ENCODE measurements at places on chromosomes 4 and X. TPM values are rescaled to one million over a fixed set of nuclear protein-coding genes. Genes with fewer than 3 reads are reported as not detected.

DNA sequence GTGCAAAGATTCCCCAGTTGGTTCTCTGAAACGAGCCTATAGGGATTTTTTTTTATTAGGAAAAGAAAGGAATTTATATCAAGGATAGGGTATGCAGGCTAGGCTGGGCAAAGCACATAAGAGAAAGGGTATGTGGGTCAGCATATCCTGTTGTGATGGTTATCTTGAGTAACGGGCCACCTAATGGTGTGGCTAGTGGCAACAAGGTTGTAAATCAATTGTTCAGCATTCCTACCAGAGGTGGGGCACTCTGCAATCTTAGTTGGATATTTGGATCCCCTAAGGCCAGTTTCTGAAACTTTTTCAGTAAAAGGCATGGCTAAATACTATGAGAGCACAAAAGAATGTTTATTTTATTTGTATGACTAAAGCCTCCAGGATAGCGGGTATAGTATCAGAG, 42.7 kb downstream of the DCAF12L1 start:
- DNase-seq: no peak
- no peaks in the 10 kb centered on the region for H3K36me3 ChIP-seq
- H3K4me1 ChIP-seq: no peaks in the 10 kb centered on the region
- no peak overlapping the region for H3K4me3 ChIP-seq
- H3K27me3 ChIP-seq: no peaks in the 10 kb centered on the region

GRCh38 chrX:40104985-40105834, 7.5 kb upstream of the BCOR start:
- H3K4me3 ChIP-seq: peak overlapping the region; percentile 56
- H3K4me1 ChIP-seq: peaks cover 4% of the 10 kb centered on the region
- H3K27me3 ChIP-seq: no peaks in the 10 kb centered on the region
- DNase-seq: no peak

- H3K4me3 ChIP-seq: no peak overlapping the region
- no peaks in the 10 kb centered on the region for H3K36me3 ChIP-seq
- DNase-seq: no peak
- no peak overlapping the region for H3K27ac ChIP-seq
- H3K27me3 ChIP-seq: no peaks in the 10 kb centered on the region
Measured at GRCh38 chr4:25827897-25828296, 34.9 kb downstream of the SEL1L3 start.

- H3K4me3 ChIP-seq: no peak overlapping the region
- no peaks in the 10 kb centered on the region for H3K36me3 ChIP-seq
- DNase-seq: peak; percentile 59
- peaks cover 9% of the 10 kb centered on the region for H3K27me3 ChIP-seq
Measured at GRCh38 chr4:107037199-107037584, 1.1 kb upstream of the DKK2 start.

GRCh38 chr4:181860668-181861067, 382.5 kb upstream of the TENM3 start:
- no peaks in the 10 kb centered on the region for H3K27me3 ChIP-seq
- no peak overlapping the region for H3K4me3 ChIP-seq
- H3K27ac ChIP-seq: no peak overlapping the region
- no peaks in the 10 kb centered on the region for H3K36me3 ChIP-seq

DNA sequence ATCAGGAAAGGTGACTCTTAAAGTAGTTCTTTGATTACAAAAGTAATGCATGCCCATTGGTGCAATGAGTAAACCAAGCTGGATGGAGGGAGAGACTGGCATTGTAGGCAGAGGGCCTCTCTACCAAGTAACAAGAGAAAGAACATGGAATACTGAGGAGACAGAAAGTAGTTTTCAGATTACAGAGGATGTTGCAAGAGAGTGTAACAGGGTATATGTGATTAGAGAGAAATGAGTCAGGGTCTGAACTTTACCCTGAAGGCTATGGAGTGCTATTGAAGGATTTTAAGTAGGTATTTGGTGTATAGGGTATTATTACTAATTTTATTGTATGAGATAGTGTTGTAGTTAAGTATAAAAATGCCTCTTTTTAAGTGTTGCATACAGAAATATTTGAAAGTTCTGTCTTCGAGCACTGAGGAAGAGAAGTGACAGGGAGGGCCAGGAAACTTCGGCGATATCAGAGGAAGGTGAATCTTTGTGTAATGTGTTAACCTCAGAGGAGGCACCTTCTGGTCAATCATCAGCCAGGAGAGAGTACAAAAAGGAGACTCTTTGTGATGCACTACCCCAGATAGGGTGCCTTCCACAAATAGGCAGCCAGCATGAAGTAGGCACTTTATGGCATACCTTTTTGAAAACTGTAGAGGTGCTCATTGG, 8.2 kb downstream of the NKAP start:
- no peaks in the 10 kb centered on the region for H3K27me3 ChIP-seq
- H3K27ac ChIP-seq: no peak overlapping the region
- DNase-seq: no peak
- H3K4me3 ChIP-seq: no peak overlapping the region
- no peaks in the 10 kb centered on the region for H3K4me1 ChIP-seq

GRCh38 chrX:7891928-7892327, 35.3 kb downstream of the PNPLA4 start:
- H3K4me3 ChIP-seq: peak overlapping the region; percentile 9
- H3K36me3 ChIP-seq: no peaks in the 10 kb centered on the region
- no peaks in the 10 kb centered on the region for H3K4me1 ChIP-seq
- no peak for DNase-seq

GRCh38 chr4:170589597-170590191, 499.9 kb upstream of the AADAT start:
- DNase-seq: no peak
- no peaks in the 10 kb centered on the region for H3K27me3 ChIP-seq
- no peaks in the 10 kb centered on the region for H3K4me1 ChIP-seq
- H3K27ac ChIP-seq: no peak overlapping the region

GRCh38 chr4:168634276-168634802, 137.5 kb downstream of the PALLD start:
- H3K27ac ChIP-seq: peak overlapping the region; percentile 79
- no peaks in the 10 kb centered on the region for H3K4me1 ChIP-seq
- H3K36me3 ChIP-seq: no peaks in the 10 kb centered on the region
- H3K27me3 ChIP-seq: no peaks in the 10 kb centered on the region
- no peak for DNase-seq

DNA sequence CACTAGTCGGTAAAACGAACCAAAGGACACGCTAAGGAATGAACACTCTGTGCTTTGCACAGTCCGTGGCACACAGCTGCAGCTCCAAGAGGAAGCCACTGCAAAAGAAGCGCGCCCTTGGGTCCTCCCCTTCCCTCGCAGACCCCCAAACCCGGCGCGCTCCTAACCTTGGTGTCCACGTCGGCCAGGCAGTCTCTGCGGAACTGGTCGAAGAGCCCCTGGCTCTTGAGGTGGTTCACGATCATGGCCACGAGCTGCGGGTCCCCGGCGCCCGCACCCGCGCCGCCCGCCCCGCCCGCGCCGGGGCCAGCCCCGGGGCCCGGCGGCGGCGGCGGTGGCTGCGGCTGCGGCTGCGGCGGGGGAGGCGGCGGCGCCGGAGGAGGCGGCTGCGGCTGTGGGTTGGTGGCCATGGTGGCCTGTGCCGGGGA, 333 bp downstream of the BOD1L1 start:
- H3K4me3 ChIP-seq: peak overlapping the region; percentile 58
- DNase-seq: no peak
- no peaks in the 10 kb centered on the region for H3K4me1 ChIP-seq
- H3K36me3 ChIP-seq: no peaks in the 10 kb centered on the region
- no peaks in the 10 kb centered on the region for H3K27me3 ChIP-seq
- peak overlapping the region; percentile 94 for H3K27ac ChIP-seq

GRCh38 chr4:88865046-88865445, 167.4 kb upstream of the NAP1L5 start:
- no peaks in the 10 kb centered on the region for H3K4me1 ChIP-seq
- no peak overlapping the region for H3K27ac ChIP-seq
- no peaks in the 10 kb centered on the region for H3K36me3 ChIP-seq
- no peaks in the 10 kb centered on the region for H3K27me3 ChIP-seq

DNA sequence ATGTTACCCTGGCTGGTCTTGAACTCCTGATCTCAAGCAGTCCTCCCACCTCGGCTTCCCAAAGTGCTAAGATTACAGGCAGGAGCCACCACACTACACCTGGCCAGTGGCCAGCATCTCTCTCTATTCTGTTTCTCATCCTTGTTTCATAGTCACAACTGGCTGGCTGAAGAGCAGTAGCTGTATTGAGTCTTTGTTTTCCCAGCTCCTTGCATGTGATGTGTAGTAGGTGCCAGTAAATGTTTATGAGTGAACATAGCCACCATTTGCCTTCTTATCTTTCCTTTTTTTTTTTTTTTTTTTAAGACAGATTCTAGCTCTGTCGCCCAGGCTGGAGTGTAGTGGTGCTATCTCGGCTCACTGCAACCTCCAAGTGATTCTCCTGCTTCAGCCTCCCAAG, 23.6 kb downstream of the NUDT9 start:
- H3K4me3 ChIP-seq: no peak overlapping the region
- no peak for DNase-seq
- no peaks in the 10 kb centered on the region for H3K4me1 ChIP-seq

GRCh38 chr4:41512136-41512535, 25.8 kb upstream of the LIMCH1 start:
- no peaks in the 10 kb centered on the region for H3K27me3 ChIP-seq
- no peak overlapping the region for H3K27ac ChIP-seq
- H3K4me1 ChIP-seq: no peaks in the 10 kb centered on the region
- DNase-seq: no peak

GRCh38 chr4:148822572-148823418, 380.6 kb upstream of the NR3C2 start:
- H3K27ac ChIP-seq: no peak overlapping the region
- H3K36me3 ChIP-seq: no peaks in the 10 kb centered on the region
- no peak overlapping the region for H3K4me3 ChIP-seq
- H3K4me1 ChIP-seq: no peaks in the 10 kb centered on the region

GRCh38 chrX:121032531-121032930, 14.9 kb upstream of the GLUD2 start:
- no peaks in the 10 kb centered on the region for H3K27me3 ChIP-seq
- DNase-seq: no peak
- no peak overlapping the region for H3K27ac ChIP-seq
- no peaks in the 10 kb centered on the region for H3K36me3 ChIP-seq
- H3K4me3 ChIP-seq: no peak overlapping the region
- no peaks in the 10 kb centered on the region for H3K4me1 ChIP-seq

GRCh38 chr4:152431291-152431690, 104.6 kb downstream of the FBXW7 start:
- no peaks in the 10 kb centered on the region for H3K4me1 ChIP-seq
- no peak overlapping the region for H3K4me3 ChIP-seq
- no peak for DNase-seq
- H3K36me3 ChIP-seq: no peaks in the 10 kb centered on the region
- no peaks in the 10 kb centered on the region for H3K27me3 ChIP-seq
- H3K27ac ChIP-seq: no peak overlapping the region

DNA sequence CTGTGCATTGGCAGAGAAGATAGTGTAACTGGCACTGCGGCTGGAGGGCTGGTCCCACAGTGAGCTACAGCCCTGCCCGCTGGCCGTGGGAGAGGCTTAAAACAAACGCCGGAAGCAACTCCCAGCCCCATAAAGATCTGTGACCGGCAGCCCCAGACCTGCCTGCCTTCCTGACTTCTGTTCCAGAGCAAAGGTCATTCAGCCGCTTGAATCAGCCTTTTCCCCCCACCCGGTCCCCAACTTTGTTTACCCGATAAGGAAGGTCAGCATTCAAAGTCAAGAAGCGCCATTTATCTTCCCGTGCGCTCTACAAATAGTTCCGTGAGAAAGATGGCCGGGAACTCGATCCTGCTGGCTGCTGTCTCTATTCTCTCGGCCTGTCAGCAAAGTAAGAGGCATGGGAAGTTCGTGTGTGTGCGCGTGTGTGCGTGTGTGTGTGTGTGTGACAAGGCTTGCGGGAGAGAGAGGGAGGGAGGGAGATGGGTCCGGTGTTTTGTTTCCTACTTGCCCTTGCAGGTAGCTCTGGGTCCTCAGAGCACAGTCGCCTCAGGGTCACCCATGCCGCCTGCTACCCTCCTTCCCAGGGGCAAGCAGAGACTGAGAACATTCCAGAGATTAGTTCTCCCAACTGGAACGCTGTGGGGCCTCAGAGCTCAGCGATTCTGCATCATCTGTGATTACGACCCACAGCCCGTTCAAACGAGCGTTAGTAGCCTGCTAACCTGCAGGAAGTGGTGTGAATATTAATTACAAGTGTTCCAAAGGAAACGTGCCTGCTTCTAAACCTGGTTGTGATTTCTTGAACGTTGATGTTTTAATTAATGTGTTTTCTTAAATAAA, at the start of gene MGST2:
Gene MGST2, plus strand, starts transcription at position 130 of the 840 bp plus-strand sequence. Its CDS starts 201 bp downstream, at position 331.
- no peaks in the 10 kb centered on the region for H3K36me3 ChIP-seq
- peak within 1 kb of the TSS; percentile 91 for H3K27ac ChIP-seq
- H3K4me3 ChIP-seq: peak within 1 kb of the TSS; percentile 47
- no peaks in the 10 kb centered on the region for H3K27me3 ChIP-seq
- DNase-seq: peak; percentile 80

- H3K4me3 ChIP-seq: no peak overlapping the region
- no peaks in the 10 kb centered on the region for H3K36me3 ChIP-seq
- no peaks in the 10 kb centered on the region for H3K4me1 ChIP-seq
- no peak for DNase-seq
- no peaks in the 10 kb centered on the region for H3K27me3 ChIP-seq
Measured at GRCh38 chr4:99593781-99594641, 19.4 kb downstream of the MTTP start.

DNA sequence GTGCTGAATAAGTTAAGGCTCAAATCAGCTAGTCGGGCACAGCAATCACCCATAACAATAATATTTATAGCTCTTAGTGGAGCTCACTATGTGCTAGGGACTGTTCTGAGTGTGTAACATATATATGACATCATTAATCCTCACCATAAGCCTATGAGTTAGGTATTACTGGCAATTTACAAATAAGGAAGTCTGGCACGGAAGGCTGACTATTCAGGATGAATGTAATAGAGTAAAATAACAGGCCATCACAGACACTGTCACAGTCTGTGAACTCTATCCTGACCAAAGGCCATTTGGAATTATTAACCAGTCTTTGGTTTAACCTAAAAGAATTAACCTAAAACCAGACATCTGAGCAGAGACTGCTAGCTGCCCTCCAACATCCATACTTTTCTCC, 119.3 kb downstream of the C4orf51 start:
- H3K27ac ChIP-seq: no peak overlapping the region
- no peaks in the 10 kb centered on the region for H3K36me3 ChIP-seq
- H3K4me1 ChIP-seq: peaks cover 7% of the 10 kb centered on the region

GRCh38 chrX:152824841-152825374, 5.6 kb downstream of the CETN2 start:
- no peaks in the 10 kb centered on the region for H3K27me3 ChIP-seq
- no peaks in the 10 kb centered on the region for H3K4me1 ChIP-seq
- H3K36me3 ChIP-seq: no peaks in the 10 kb centered on the region
- H3K27ac ChIP-seq: no peak overlapping the region
- H3K4me3 ChIP-seq: no peak overlapping the region

GRCh38 chrX:153732401-153732800, 7.7 kb downstream of the ABCD1 start:
- no peak for DNase-seq
- no peak overlapping the region for H3K27ac ChIP-seq
- H3K27me3 ChIP-seq: no peaks in the 10 kb centered on the region
- peaks cover 17% of the 10 kb centered on the region for H3K4me1 ChIP-seq
- H3K4me3 ChIP-seq: no peak overlapping the region
- no peaks in the 10 kb centered on the region for H3K36me3 ChIP-seq

The SLC2A9 gene
- total RNA-seq: 3.5 TPM

The SLC10A6 gene
- total RNA-seq: 1.3 TPM

The NEUROG2 gene
- total RNA-seq: not detected

The AMER1 gene
- total RNA-seq: 4.1 TPM

The SH2D1A gene
- total RNA-seq: 1.7 TPM
